ENCODE measurements at places on chromosomes 1 and 21.

GRCh38 chr1:171221665-171222591, 26.4 kb upstream of the FMO1 start:
- DNase-seq, result no peak

GRCh38 chr21:28112511-28112910, 880.2 kb downstream of the LTN1 start:
- DNase-seq, result no peak

- DNase-seq, result no peak
These were observed 8.9 kb downstream of the MFAP2 start for GRCh38 chr1:16971341-16972188.

- DNase-seq, result no peak
These were observed 441.5 kb downstream of the SMYD3 start for GRCh38 chr1:246065592-246065991.

DNA sequence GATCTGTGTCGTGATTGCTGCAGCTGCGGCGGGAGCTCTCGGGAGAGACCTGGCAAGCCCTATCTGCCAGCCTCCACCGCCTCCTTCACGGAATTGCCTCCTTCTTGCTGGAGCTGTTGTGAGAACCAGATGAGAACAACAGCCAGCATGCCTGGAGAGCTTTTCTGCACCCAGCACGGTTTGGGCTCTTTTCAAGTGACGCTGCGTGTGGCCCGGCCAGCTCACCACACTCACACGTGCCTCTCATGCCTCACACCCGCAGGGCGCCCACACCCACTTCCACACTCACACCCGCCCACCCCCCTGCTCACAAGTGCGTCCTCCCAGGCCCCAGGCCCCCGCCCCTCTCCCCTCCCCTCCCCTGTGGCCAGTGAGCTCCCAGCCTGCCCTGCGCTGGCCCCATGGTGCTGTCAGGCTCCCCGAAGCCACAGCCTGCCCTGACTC, 135.7 kb upstream of the RUNX3 start:
- DNase-seq, result no peak

DNA sequence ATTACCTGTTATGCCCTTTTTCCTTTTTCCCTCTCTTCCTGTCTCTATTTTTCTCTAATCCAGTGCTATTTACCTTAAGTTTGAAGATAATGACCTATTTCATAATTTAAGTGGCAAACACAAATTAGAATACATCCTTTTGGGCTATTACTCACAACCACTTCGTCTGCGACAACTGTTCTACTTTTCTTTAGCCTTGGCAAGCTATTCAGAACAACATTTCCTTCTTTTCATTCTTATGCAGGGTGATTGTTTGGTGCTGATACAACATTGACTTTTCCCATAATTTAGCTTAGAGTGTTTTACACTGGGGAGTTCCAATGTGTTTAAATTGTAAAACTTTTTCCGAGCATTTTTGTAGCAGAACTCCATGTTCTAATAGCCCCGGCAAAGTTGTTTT, 86.6 kb upstream of the S1PR1 start:
- DNase-seq, result no peak

DNA sequence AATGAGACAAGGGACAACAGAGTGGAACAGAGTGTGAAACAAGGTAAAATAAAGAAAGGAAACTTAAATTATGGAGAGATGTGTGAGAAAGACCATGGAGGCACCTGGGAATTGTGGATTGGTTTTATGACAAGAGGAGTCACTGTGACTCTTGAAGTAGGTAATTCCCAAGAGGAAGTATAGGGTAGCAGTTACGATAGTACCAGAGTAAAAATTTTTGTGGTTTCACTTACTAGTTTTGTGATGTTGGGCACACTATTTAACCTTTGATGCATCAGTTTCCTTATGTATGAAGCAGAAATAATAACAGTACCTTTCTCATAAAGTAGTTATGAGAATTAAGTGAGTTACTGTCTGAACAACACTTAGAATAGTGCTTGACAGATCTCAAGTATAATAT, 267.9 kb upstream of the DPYD start:
- DNase-seq, result no peak

DNA sequence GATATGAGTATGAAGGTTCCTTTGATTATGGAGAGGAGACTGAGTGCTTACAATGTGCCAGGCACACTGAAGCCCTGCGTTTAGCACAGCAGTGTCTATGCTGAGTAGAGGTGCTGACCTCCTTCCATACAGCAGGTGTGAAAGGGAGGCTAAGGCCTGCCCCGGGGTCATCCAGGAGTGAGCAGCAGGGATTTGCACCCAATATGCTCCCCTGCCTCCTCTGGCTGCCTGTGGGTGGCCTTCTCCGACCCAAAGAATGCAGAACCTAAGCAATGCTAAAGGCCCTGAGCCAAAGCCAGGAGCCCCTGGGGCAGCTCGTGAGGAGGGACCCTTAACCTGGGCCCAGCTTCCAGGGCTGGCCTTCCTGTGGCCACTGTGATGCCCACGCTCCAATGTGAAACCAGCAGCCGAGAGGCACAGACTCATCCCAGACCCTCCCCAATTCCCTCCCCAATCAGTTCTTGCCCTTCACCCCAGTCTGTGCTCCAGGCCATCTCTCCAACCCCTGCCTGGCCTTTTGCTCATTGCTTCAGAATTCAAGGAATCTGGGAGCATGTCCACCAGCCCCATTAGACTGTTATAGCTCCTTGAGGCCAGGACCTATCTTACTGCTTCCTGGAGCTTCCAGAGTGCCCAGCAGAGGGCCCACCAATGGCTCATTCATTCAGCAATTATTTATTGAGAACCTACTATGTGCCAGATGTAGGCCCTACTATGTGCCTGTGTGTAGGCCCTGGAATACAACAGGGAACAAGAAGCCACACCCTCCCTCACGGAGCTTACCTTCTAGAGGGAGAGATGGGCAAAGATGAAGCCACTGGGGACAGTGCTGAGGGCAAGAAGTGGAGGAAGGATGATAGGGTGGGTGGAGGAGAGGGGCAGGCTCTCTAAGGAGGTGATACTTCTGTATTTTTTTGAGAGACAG, 53.3 kb downstream of the TAS1R2 start:
- DNase-seq, result no peak

DNA sequence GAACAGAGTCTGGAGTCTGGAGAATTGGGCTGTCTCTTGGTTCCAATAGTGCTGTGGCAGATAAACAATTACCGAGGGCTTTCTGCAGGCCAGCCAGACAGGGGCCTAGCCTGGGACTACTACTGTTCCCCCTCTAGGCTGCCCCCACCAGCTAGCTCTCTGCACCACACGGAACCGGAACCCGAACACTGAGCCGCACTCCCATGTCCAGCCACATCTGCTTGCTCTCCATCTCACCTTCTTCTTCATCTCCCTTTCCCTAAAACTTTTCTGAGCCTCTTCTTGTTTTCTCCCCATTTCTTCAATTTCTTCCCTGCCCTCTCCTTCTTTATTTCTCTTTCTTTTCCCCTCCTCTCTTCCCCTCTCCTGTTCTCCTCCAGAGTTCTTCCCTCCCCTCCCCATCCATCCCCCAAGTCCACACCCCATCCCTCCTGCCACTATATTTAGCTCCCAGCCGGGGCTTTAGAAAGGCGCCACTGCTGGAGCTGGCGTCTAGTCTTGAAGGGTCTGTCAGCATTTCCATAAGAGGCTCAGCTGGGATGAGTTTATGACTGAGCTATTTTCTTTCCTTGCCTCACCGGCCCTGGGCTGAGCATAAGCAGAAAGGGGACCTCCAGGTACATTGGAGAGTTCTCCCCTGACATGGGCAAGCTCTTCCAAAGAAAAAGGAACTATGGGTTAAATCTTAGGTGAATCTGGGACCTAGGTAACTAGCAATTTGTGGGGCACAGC, 25.7 kb upstream of the ATP2B4 start:
- no peak for DNase-seq

- DNase-seq, result no peak
These were observed 186.9 kb downstream of the PSMG1 start for GRCh38 chr21:38996355-38996754.

GRCh38 chr1:91529856-91530255, 29.2 kb downstream of the CDC7 start:
- peak; percentile 10 for DNase-seq

GRCh38 chr1:52706941-52707926, 9.1 kb upstream of the COA7 start:
- DNase-seq, result no peak

All from OCI-LY7 (cell line).